IPS-NIHi11 (cell line): ENCODE measurements at places on chromosomes 12 and 14.

GRCh38 chr14:99699861-99700260 is 15.8 kb downstream of the CYP46A1 start:
- DNase-seq = no peak

GRCh38 chr12:114403690-114404066 is 2.3 kb downstream of the TBX5 start:
- no peak for DNase-seq

- peak; percentile 59 for DNase-seq
Measured at GRCh38 chr12:113077859-113078255, 21.3 kb downstream of the DTX1 start.

GRCh38 chr12:72753571-72753970 is 481.4 kb downstream of the TRHDE start:
- no peak for DNase-seq

DNA sequence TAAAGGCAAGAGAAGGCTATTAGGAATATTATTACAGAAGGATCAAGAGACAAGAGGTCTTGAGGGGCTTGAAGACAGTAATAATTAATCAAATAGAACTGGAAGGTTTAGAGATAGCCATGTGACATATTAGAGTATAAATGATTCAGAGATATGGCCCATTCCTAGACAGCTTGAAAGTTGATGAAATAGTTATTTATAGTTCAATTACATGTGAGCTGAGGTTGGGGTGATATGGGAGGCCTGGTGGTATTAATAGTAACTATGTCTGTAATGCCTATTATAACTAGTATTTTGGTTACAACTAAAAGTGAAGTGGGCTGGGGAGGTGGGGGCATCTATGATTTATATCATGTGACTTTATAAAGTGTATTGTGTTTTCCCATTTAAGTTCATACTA is 14.1 kb upstream of the MIS18BP1 start:
- no peak for DNase-seq

DNA sequence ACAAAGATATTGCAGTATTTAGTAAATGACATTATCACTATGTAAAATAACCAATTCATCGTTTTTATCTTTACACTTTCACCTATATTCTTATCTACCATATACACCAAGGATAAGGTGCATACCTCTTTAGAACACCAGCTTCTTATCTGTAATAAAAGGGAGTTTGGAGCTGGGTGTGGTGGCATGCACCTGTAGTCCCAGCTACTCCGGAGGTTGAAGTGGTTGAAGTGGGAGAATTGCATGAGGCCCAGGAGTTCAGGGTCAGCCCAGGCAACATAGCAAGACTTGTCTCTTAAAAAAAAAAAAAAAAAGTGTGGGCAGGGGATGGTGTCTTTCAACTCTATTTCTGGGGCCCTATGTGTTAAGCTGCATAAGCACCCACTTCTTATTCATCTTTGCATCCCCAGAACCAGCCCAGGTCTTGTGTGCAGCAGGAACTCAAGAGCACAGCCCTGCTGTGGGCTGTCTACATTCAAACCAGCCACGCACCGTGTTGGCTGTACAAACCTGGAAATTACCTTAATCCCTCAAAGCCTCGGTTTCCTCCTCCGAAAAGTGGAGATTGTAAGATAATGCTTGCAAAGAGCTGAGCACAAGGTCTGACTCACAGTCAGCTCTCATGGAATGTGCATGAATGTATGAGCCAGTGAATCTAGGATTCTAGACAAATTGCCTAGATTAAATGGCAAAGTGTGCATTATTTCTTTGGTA is 256.6 kb upstream of the FOXN3 start:
- DNase-seq = no peak

DNA sequence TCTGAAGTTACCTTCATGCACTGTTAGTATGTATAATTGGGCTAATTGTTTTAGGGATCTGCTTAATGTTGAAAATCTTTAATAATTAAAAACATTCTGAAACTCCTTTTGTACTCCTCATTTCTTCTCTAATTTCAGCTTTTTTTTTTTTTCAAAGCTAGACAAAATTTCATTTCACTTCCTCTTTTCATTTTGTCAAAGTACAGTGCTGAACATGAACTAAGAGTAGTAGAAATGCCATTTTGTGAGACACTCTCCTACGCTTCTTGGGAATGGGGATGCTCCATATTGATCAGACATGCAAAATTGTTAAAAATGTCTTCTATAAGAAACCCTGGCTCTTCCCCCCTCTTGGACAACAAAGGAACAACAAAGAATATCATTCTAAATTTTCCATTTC is 1.7 kb downstream of the ABCD2 start:
- no peak for DNase-seq
